ENCODE measurements at places on chromosomes 6 and 20.

GRCh38 chr6:45209762-45210161 lies 118.4 kb upstream of the RUNX2 start:
- DNase-seq, result no peak

- no peak for DNase-seq
These were observed 392.9 kb upstream of the IMPG1 start for GRCh38 chr6:76465410-76465809.

GRCh38 chr20:46222521-46223007 lies 85.7 kb downstream of the CDH22 start:
- no peak for DNase-seq

GRCh38 chr6:105799056-105799455 lies 287.1 kb upstream of the PRDM1 start:
- no peak for DNase-seq

DNA sequence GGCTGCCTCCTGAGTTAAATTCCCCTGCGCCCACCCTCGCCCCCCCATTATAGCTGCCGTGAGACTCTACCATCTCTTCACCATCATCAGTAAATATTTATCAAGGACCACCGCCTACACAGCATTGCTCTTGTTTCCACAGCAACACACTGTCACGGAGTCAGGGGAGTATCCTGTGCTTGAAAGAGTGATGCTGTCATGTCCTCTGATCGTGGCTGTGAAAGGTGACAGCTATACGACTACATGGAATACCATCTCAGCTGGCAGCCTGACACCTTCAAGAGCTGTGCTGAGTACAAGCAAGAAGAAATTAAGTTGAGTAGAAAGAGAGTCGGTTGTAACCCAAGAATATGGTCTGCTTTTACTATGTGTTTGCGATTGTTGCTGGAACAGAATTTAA lies 3.4 kb downstream of the PTPRT start:
- DNase-seq, result no peak

- DNase-seq, result peak; percentile 79
These were observed 4.6 kb downstream of the SMIM29 start for GRCh38 chr6:34243901-34244884.

- DNase-seq, result no peak
These were observed 155.2 kb downstream of the CEBPB start for GRCh38 chr20:50345712-50346373.

DNA sequence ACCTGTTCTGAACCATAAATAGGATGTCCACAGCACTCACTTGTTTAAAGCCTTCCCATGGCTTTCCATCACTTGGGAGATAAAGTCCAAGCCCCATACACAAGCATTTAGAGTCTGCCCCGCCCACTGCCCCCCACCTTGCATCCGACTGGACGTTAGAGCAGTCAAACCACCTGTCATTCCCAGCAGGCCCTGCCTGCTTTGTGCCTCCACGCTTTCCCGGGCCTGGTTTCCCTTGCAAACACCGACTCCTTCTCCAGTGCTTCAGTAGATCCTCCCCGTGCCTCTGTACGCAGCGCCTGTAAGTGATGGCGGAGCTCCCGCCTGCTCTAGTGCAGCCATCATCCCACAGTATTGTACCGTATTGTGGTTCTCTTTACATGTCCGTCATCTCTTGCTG lies 38.3 kb upstream of the INSM1 start:
- no peak for DNase-seq

DNA sequence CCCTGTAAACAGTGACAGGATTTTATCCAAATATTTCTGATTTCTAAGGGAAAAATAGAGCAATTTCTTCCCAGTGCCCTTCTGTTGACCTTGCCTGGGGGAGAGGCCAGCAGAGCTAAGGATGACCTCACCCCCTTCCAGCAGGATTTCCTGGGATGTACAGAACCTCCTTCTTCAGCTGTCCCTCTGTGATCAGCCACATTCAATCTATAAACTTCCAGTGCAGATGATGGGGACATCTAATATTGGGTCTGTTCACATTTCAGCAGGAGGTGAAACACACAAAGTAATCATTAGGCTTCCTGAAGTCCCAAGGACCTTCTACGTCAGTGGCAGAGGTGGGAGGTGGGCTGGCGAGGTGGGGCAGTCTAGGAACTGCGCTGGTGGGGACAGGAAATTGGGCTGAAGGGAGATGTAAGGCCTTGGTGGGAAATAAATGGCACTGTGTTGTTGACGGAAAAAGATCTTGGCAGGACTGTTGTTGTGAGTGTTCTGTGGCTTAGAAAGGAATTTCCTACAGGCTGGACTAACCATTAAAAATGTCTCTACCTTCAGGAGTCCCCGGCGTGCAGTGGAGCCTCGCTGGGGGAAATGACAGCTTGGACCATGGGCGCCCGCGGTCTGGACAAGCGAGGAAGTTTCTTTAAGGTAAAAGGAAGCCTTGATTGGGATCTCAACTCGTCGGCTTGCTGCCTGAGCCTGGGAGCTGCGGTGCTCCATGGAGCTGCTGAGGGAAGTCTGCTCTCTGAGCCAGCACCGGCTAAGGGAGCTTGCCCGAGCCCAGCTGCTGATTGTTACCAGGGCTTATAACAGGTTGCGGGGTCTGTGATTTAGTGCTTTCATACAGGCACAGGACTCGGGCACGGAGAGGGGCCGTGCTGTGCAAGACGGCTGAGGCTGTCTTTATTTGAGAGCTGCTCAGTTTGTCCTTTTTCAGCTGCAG lies 127.9 kb upstream of the NAA20 start:
- DNase-seq, result no peak

DNA sequence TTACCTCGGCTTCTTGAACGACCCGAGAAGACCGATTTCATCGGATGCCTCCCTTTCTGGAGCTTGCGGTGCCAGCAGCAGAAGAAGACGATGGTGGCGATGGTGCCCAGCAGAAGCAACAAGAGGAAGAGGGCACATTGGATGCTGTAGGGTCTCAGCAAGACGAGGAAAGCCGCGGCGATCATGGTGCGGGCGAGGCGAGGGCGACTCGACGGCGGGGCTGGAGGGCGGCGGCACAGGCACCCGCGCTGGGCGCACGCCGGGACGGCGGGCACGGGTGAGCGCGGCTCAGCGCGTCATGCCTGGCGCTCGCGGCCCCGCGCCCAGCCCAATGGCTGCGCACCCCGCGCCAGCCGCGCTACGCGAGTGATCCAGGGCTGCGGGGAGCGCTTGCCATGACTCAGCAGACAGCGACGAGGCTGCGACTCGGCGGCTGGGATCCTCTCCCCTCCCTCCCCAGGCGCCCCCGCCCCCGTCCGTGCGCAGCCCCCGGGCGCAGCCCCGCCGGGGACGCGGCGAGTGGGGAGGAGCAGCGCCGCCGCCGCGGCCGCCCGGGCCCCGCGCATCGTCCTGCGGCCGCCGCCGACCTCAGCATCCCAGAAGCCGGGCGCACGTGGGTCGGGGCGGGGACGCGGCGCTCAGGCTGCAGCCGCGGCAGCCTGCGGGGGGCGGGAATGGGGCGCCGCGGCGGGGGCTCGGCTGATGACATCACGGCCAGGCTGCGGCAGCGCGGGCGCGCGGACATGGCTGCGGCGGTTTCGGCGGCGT lies at the start of gene BEND6:
TSS of gene BEND6 (plus strand) at position 705 of the 768 bp plus-strand sequence. CDS start 26,704 bp downstream, outside the sequence.
- peak; percentile 64 for DNase-seq

- DNase-seq, result no peak
These were observed 113.5 kb downstream of the ARHGAP18 start for GRCh38 chr6:129596522-129596921.
